ENCODE measurements at places on chromosomes 4 and X. TPM values are rescaled to one million over a fixed set of nuclear protein-coding genes. Genes with fewer than 3 reads are reported as not detected.

The GSX2 gene
- total RNA-seq, result not detected

The CLGN gene
- 0.22 TPM for total RNA-seq

The GAGE13 gene
- total RNA-seq, result not detected

The FOXR2 gene
- total RNA-seq, result not detected

The IDS gene
- total RNA-seq, result 35.8 TPM

The BTK gene
- total RNA-seq, result 1.3 TPM

The PASD1 gene
- not detected for total RNA-seq

The GPR143 gene
- not detected for total RNA-seq

The SHROOM3 gene
- total RNA-seq, result 0.02 TPM

The TMSB15C gene
- total RNA-seq, result 0.15 TPM

The UGT2B17 gene
- not detected for total RNA-seq

The GAGE12J gene
- not detected for total RNA-seq

The NR3C2 gene
- 17.9 TPM for total RNA-seq

The IL21 gene
- not detected for total RNA-seq

The ARR3 gene
- total RNA-seq, result not detected

The ASMTL gene
- 10.3 TPM for total RNA-seq

The PARM1 gene
- total RNA-seq, result 12.3 TPM

The GPM6B gene
- total RNA-seq, result 3.6 TPM

The RASL11B gene
- 1.8 TPM for total RNA-seq

The XAGE1B gene
- not detected for total RNA-seq

The SLC10A6 gene
- total RNA-seq, result 0.32 TPM

The CSTF2 gene
- total RNA-seq, result 4.9 TPM

The DMD gene
- 95.5 TPM for total RNA-seq

The USP51 gene
- 0.34 TPM for total RNA-seq

The CCDC110 gene
- total RNA-seq, result 7.0 TPM

The VSIG4 gene
- 24.5 TPM for total RNA-seq

The UCP1 gene
- total RNA-seq, result not detected

The CLDN22 gene
- total RNA-seq, result not detected

The POU3F4 gene
- total RNA-seq, result not detected

The TLR3 gene
- total RNA-seq, result 2.0 TPM

The FGF5 gene
- 0.24 TPM for total RNA-seq

The SRPK3 gene
- total RNA-seq, result 78.0 TPM

The C4orf50 gene
- total RNA-seq, result not detected

The TSC22D3 gene
- total RNA-seq, result 111 TPM

The CITED1 gene
- not detected for total RNA-seq

The H2BW2 gene
- not detected for total RNA-seq

The RGN gene
- 6.1 TPM for total RNA-seq
